Left colon (tissue), 2 donors: ENCODE measurements at places on chromosomes 7 and 10. TPM values are rescaled to one million over a fixed set of nuclear protein-coding genes. Genes with fewer than 3 reads are reported as not detected.

- DNase-seq: no peak
Measured at GRCh38 chr7:106289848-106290247, 5.1 kb upstream of the NAMPT start.

- no peak for DNase-seq
Measured at GRCh38 chr10:100551738-100552137, 16.0 kb downstream of the HIF1AN start.

DNA sequence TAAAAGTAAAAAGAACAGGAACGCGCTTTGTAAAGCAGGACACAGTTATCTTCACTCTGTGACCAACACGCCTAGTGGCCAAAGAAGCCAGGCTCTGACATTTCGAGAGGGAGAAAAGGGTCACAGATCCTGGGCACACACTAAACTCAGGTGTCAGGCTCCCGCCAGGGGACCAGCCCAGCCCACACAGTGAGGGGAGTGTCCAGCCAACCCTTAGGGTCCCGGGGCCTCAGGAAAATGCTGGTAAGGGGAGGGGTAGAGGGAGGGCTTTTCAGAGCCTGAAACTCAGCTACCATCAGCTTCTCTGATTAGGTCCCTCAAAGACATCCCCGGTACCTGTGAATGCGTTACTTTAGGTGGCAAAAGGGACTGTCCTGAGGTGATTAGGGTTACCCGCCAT is 16.6 kb downstream of the ANXA11 start:
- DNase-seq: no peak

DNA sequence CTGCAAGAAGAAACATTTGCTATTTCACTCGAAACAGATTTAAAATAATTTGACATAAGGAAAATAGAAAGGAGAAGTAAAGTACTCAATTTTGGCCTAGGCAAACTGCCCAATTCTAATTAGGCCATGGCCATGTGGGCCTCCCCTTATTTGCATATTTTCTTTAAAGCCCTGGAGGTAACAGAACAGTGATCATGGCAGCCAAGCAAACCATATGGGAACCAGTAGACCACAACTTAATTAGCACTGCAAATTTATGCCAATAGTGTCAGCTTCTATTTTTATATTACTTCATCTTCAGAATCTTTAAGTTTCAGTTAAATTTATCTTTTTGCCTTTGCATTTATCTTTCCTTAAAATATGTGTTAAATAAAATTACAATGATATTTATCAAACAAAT is 63.3 kb upstream of the THSD7A start:
- DNase-seq: no peak

DNA sequence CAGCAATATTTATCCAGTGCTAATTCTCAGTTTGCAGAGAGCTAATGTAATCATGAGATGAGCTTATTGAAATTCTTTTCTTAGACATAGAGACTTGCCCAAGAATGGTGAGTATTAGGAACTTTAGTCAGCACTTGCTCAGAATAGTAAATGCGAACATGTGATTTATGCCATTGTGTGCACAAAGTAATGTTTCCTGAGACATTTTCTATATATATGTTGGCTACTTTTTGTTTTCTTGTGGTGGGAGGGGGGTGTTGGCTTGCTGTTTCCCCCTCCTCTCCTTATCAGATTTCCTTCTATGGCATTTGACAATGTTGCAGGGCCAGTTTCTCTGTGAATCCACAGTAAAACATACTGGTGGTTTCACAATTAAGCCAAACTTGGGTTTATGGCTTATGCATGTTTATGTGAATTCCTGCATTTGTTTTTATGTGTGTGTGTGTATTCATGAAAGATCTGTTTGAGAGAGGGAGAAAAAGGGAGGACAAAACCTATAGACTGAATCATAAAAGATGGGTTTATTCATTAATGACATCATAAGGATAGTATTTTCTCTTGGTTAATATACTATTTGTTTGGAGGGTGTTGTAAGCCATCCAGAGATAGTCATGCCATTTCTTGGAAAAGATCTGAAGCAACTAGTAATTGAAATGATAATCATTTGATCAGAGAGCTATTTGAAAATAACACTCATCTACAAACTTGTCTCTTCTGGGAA is 36.3 kb downstream of the ARID5B start:
- no peak for DNase-seq

DNA sequence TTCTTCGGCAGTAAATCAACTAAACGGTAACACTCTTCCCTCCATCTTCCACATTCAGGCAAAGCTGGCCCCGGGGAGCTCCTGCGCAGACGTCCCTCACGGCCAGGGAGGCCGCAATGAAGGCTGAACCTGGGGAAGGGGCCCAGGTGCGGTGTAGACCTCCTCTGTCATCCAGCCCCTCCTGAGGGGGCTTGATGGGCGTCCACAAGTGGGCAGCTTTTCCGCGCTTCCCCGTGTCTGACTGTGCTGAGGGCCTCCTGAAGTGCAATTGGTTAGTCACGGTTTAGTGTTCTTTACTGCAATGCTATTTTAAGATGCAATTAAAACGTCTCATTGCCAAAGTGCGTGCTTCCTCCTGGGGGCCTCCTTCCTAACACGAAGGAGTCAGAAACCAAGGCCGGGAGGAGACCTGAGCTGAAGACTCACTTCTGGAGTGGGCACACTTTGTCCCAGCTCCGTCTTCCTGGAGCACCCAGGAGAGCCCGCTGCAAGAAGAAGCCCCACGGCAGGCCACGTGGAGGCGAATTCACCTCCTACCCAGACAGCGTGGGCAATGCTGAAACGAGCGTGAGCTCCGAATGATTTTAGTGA is 173.3 kb downstream of the ELFN1 start:
- peak; percentile 8 for DNase-seq

- DNase-seq: no peak
Measured at GRCh38 chr10:30219971-30220751, 128.9 kb downstream of the MTPAP start.

DNA sequence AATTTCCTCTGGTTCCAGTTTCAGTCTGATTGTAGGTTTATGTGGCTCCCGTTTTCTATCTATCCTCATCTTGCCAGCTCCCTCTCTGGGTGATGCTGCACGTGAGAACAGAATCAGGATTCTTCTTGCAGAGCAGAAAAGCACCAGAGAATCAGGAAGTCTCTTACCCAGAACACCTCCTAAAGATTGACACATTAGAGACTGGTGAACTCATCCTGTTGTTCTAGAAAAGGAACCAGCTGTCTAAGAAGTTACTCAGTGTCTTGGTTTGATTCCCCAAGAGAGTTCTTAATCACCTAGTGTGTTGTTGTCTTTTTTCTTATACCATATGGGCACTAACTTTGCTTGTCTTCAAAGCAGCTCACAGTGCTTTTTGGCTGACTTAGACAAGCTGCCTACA is 152.4 kb downstream of the DGKI start:
- no peak for DNase-seq

GRCh38 chr10:70405037-70405824 is 1.3 kb downstream of the EIF4EBP2 start:
- DNase-seq: peak; percentile 90

DNA sequence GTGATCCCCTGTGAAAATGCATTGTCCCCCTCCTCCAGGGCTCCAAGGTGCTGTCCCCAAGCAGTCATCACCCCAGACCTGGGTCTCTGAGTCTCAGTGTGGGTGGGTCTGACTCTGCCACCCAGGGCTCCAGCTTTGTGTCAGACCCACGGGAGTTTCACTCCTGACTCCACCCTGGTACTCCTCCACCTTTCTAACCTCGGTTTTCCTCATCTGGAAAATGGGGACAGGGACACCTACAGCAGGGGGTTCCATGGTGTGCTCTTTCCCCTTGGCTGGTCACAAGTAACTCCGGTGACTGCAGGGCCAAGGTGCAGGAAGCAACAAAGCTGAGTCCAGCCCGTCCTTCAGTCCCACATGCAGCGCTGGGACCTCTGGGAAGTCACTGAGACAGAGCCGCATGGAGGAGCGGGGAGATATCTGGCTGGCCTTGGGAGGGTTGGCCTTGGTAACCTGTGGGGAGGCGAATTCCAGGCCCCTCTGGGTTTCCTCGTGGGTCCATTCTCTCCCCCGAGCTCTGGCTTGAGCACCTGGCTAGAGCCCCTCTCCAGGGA is 41.8 kb upstream of the RABGEF1 start:
- no peak for DNase-seq

DNA sequence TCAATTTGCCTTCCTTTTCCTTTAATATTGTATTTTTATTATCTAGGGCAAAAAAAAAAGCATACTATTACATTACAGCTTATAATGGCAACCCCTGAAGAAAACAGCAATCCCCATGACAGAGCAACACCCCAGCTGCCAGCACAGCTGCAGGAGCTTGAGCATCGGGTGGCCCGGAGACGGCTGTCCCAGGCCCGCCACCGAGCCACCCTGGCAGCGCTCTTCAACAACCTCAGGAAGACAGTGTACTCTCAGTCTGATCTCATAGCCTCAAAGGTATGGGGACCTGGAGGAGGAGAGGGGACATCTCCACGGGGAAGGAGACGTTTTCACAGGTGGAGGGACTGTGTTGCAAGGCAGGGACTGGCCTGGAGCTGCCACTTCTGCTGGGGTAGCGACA is 6.8 kb downstream of the STRA8 start:
- DNase-seq: no peak

DNA sequence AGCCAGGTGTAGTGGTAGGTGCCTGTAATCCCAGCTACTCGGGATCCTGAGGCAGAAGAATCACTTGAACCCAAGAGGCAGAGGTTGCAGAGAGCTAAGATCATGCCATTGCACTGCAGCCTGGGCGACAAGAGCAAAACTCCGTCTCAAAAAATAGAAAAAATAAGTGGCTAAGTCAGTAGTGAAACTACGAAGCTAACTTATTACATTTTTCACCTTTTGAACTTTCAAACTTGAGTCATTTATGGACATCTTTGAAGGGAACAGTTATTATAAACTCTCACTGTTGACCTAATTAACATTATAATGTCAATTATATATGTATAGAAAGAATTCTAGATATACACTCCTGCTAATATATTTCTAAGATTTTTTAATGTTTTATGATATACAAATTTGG is 541.5 kb upstream of the C7orf33 start:
- DNase-seq: no peak

GRCh38 chr10:98655492-98655891 is 208.8 kb upstream of the HPS1 start:
- no peak for DNase-seq

DNA sequence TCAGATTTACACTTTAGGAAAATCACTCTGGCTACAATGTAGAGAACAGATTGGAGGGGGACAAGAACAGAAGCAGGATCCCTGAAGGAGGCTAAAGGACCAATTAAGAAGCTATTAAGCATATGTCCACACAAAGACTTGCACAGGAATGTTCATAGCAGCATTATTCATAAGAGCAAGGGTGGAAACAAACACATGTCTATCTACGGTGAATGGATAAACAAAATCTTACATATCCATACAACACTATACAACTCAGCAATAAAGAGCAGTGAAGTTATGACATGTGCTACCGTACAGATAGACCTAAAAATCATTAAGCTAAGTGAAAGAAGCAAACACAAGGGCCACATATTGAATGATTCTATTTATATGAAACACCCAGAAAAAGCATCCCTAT is 10.4 kb downstream of the CHCHD3 start:
- DNase-seq: no peak

DNA sequence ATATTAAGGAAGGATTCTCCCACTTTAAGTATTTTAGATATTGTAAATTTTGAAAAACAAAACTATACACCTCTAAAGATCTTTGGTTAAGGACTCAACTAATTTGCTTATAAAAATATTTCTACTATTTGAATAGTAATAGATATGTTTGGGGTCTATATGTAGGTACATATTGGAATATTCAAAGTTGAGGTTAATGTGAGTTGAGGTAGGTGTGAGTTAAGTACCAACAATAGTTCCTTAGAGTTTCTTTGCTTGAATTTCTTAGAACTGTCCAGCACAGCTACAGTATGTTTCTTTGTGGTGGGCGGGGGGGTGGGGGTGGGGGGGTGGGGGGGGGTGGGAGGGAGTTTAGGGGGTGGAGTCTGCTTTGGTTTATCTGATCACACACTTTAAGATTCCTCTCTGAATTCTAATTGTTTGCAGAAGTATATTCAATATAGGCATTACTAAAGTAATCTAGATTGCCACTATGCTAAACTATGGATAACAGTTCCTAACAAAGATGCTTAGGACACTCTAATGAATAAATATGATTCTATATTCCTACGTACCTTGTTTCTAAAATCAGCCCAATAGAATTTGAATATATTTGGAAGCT is 2.1 kb downstream of the GRM3 start:
- DNase-seq: no peak

- DNase-seq: no peak
Measured at GRCh38 chr10:122188706-122189105, 82.4 kb upstream of the BTBD16 start.

GRCh38 chr7:139871820-139872219 is 42.8 kb downstream of the TBXAS1 start:
- DNase-seq: no peak

GRCh38 chr7:30472081-30472783 is 6.4 kb downstream of the NOD1 start:
- DNase-seq: no peak

- peak; percentile 57 for DNase-seq
Measured at GRCh38 chr10:132774902-132775863, 10.8 kb downstream of the NKX6-2 start.

DNA sequence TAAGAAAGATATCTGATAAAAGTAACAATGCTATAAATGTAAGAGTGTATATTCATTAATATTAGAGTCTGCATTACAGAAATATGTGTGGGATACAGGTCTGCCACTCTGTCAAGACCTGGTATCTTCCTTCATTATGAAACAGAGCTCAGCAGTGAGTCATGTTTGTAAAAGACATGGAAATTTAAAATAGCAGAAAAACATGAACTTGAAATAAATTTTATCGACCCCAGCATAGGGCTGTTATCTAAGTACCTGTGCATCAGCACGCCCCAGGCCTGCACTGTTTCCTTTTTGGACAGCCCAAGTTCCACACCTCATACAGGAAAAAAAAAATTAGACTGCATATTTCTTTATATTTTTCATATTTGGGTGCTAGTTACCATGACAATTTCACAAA is 58.0 kb upstream of the ZPBP start:
- DNase-seq: no peak

- DNase-seq: no peak
Measured at GRCh38 chr10:15453926-15454325, 82.8 kb upstream of the FAM171A1 start.

- DNase-seq: no peak
Measured at GRCh38 chr7:23222439-23223030, 24.0 kb upstream of the GPNMB start.

DNA sequence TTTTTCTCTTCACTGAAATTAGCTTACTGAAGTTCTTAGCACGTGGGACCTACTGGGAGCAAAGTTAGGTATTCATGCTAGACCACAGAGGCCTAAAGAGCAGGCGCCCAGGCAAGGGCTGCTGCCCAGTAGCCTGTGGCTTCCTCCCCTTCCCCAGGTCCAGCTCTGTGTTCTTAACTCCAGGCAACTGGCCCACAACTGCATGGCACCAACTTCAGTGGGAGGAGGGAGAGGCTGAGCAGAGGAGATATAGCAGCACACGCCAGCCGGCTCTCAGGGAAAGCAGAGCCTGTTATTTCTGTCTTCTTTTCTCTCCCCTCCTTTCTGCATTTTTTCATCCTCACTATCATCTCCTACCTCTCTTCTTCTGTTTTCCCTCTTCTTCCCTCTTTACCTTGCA is 67.4 kb downstream of the PCGF5 start:
- no peak for DNase-seq

GRCh38 chr10:36349445-36350078 is 707.5 kb upstream of the FZD8 start:
- no peak for DNase-seq

The OR9A2 gene
- total RNA-seq: not detected

The PKD2L1 gene
- total RNA-seq: 0.20 TPM

The TAS2R4 gene
- total RNA-seq: 1.1 TPM

The KAZALD1 gene
- total RNA-seq: 21.0 TPM

The AGK gene
- total RNA-seq: 18.0 TPM

The SNCG gene
- 2.6 TPM for total RNA-seq

The CDC14C gene
- not detected for total RNA-seq

The EN2 gene
- not detected for total RNA-seq

The NKX1-2 gene
- not detected for total RNA-seq

The TDRD1 gene
- total RNA-seq: 0.64 TPM

The FEZF1 gene
- total RNA-seq: not detected
